GM19239 (cell line): ENCODE measurements at places on chromosomes 2 and 18.

GRCh38 chr2:207227062-207227748 lies 61.5 kb upstream of the KLF7 start:
- no peak for DNase-seq

DNA sequence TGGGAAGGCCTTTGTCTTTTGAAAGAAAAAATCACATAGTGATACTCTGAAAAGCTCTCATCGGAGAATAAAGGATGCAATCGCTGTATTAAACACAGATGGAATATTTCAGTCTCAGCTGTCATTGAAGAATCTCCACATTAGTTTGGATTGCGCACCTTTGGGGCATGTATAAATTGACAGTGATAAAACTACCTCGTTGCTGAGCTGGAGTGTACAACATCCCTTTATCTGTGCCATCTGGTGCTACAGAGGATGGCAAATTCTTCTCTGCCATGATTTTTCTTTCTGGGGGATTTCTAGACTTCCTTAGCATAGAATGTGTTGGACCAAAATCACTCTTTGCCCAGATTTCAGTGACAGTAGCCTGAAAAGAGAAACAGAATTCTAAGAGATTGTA lies 185.3 kb downstream of the PARD3B start:
- DNase-seq = no peak

- no peak for DNase-seq
Observed at GRCh38 chr18:34600874-34601656, 109.0 kb upstream of the DTNA start.

- no peak for DNase-seq
Observed at GRCh38 chr2:23385748-23386338, 864 bp downstream of the KLHL29 start.

DNA sequence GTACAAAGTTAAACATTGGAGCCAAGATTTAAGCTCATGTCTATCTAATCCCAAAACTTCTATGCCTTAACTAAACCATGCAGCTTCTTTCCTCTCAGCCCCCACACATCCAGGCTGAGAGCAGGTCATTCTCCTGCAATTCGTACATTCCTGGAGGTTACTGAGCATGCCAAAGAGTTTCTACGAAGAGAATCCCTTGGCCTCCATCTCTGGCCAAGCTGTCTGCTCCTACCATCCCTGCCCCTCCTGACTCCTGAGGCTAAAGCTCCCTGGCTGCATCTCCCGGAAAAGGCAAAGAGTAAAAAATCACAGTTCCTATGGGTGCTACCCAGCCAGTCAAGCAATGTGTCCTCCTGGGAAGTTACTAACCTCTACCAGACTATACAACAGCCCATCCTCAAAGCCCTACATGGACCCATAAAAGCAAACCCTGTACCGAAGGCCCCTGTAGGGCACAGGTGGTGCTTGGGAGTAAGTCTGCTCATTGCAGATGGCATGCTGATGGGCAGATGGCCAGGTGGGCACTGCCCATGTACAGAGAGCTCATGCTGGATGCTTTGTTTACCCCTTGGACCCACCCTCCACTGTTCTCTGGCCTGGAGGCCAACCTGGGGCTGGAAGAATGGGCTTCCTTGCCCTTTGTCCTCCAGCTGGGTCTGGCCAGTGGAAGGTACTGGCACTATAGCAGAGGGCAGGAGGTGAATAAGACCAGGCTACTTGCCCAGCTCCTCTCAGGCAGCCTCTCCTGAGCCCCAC lies 99.5 kb downstream of the TTC32 start:
- DNase-seq = no peak

GRCh38 chr18:28961669-28962228 lies 784.8 kb upstream of the CDH2 start:
- DNase-seq = no peak

DNA sequence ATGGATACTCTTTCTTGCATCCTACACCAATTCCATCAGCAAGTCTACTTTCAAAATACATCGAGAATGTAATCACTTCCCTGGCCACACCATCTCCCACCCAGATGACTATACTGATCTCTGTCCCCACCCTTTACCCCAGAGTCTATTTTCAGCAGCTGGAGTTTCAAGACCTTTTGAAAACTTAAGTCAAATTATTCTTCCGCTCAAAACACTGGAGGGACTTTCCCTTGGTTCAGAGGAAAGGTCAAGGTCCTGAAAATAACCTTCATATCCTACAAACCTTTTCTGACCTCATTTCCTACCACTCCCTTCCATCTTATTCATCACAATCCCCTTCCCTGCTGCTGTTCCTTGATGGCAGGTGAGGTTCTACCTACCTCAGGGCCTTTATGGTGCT lies 58.8 kb upstream of the LYPD6 start:
- DNase-seq = no peak

DNA sequence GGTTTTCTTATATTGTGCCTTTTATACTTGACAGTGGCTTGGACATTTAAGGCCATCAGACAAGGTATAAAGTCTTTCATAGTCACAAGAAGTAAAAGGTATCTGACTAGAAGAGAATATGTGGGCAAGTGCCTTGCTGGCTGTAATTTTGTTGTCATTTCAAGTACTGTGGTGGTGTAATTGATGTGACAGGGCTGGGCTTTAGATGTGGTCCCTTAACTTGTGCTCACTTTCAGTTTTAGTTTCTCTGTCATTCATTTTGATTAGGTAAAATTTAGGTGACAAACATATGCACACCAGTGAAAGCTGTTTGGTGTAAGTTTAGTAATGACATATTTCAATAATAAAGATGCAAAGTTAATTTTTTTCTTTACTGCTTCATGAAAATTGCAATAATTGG lies 31.2 kb upstream of the TBR1 start:
- DNase-seq = peak; percentile 1

DNA sequence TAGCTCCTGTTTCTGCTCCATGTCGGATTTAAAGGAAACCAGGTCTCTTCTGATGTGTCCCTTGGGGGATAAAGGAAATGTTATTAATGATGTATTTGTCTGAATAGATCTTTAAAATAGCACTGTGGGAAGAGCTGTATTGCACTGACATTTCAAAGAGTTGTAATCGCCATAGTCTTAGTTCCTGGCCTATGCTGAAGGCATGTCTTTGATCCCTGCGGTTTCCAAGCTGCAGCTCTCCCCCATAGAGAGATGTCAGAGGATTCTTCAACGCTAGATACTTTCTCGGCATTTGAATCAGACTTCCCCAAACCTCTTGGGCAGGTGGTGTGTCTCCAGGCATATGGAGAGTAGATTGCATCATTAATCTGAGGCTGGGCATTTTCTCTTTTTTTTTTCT lies 40.4 kb downstream of the NAT8 start:
- no peak for DNase-seq

GRCh38 chr2:112814278-112814677 lies 22.3 kb downstream of the IL1B start:
- DNase-seq = no peak

- DNase-seq = no peak
Observed at GRCh38 chr2:44620189-44620990, 258.6 kb downstream of the CAMKMT start.

- DNase-seq = no peak
Observed at GRCh38 chr2:142112757-142113221, 18.0 kb downstream of the LRP1B start.

GRCh38 chr2:164706522-164706921 lies 85.2 kb upstream of the GRB14 start:
- DNase-seq = no peak

- DNase-seq = no peak
Observed at GRCh38 chr2:237878321-237879057, 19.1 kb downstream of the RAMP1 start.

- DNase-seq = no peak
Observed at GRCh38 chr2:61125123-61125710, 36.8 kb upstream of the C2orf74 start.

DNA sequence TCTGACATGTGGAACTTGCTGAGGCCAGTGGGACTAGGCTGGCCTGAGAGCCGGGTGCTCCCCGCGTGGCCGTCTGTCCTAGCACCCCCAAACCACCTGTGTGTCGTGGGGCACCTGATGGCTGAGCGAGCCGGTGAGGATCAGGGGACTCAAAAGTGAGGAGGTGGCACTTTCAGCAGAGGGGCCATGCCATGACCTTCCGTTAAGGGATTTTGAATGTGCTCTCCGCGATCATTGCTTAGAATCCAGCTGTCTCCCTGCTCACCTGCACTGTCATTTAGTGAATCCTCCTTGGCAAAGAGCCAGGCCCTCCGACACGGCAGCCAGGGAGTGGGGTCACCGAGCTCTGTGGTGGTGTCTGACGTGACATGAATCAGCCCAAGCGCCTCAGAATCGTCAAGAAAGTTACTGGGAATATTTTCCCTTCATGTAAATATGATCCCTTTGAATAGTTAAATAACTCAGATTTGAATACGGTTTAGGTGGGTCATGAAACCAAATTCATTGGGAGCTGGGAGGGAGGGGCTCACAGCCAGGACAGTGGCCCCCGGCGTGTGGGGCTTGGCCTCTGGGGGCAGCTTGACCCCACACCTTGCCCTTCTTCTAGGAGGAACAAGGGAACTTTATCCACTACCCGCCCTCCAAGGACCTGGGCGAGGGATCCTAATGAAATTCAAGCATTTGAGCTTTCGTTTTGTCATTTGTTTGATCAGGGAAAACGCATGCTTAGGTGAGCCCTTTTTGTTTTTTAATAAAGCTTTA lies 9.5 kb downstream of the NFATC1 start:
- no peak for DNase-seq

GRCh38 chr2:63544017-63544627 lies 44.2 kb downstream of the WDPCP start:
- no peak for DNase-seq

DNA sequence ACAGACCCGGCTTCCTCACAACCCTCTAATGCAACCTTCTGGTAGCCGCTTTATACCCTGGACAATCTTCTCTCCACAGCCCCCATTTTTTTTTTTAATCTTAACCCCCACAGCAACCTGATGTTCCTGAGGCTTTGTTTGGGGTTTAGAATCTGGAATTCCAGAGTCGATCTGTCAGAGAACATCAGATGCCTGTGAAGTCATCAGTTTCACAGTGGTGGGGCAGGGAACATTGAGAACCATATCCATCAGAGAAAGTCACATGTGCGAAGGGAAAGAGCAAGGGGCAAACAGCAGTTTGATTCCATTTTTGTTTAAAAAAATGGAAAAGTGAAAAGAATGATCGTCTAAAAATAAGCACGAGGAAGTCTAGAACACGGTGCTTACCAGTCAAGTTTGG lies 20.6 kb downstream of the NPAS2 start:
- DNase-seq = no peak

DNA sequence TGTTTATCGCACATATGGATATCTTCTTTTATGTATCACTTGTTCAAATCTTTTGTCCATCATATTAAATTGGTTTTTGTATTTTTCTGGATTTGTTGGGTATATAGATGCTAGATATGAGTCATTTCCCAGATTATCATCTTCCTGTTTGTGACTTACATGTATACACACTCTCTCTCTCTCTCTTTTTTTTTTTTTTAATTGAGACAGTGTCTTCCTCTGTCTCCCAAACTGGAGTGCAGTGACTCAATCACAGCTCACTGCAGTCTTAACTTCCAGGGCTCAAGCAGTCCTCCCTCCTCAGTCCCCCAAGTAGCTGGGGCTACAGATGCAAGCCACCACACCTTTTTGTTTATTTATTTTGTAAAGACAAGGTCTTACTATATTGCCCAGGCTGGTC lies 43.8 kb downstream of the XIRP2 start:
- no peak for DNase-seq

DNA sequence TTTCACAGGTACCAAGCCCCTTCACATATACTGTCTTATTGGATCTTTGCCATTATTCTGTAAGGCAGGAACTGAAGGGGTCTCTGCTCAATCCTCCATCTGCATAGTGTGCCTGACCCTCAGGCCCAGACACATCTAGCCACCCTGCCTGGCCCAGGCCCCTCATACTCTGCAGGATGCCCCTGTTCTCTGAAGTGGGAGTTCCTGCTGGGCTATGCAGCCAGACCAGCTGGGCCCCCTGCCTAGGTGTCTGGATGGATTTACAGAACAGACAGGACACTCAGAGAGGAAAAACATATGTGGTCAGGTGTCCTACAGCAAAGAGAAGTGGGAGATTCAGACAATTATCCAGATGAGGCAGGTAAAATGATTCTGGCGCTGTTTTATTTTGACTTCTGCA lies 42.0 kb downstream of the SLC4A5 start:
- no peak for DNase-seq

GRCh38 chr18:76580288-76580962 lies 85.4 kb upstream of the ZNF516 start:
- DNase-seq = no peak

GRCh38 chr2:7012141-7012764 lies 95.0 kb downstream of the RNF144A start:
- DNase-seq = no peak

- DNase-seq = no peak
Observed at GRCh38 chr2:54556621-54557121, 100.5 kb downstream of the SPTBN1 start.

DNA sequence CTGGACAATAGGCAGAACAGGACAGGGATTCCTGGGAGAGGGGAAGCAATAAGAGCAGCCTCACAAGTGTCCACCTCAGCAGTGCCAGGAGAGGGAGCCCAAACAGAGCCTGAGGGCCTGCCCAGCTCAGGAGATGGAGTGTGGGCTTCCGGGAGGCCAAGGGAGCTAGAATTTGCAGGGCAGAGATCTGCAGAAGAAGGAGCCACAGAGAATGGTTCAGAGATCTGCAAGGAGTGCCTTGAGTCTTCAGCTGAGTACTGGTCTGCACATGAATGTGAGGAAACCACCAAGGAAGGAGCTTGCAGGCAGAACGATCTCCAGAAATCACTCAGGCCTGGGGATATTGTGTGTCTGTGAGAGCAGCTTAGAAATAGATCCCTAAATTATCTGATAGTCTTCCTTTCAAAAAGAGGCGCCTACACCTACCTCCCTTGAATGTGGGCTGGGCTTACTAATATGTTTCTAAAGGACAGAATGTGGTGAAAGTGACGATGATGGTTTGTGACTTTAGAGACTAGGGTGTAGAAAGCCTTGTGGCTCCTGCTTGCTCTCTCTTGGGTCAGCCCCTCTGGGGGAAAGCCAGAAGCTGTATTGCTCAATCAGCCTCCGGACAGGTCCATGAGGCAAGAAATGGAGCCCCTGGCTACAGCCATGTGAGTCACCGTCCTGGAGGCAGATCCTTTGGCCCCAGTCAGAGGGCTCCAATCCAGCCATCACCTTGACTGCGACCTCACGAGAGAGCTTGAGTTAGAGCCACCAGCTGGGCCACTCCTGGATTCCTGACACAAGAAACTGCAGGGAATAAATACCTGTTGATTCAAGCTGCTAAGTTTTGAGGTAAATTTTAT lies 7.6 kb upstream of the LPIN1 start:
- no peak for DNase-seq

DNA sequence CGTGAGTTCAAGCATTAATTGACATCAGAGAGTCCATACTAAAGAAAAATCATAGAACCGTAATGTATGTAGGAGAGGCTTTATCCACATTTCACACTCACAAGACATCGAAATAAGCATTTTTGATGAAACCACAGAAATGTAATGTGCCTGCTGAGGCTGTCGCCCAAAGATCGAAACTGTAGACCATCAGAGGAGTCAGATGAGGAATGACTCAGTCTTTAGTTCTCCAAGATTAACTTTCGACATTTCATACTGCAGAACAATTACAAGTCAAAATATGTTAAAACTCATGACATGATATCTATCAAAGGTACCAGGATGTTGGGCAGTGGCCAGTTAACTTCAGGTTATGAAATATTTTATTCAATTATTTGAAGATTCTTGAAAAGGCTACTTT lies 79.6 kb downstream of the RAB31 start:
- no peak for DNase-seq
